Stimulated activated CD4-positive, alpha-beta T cell treated with anti-CD3 and anti-CD28 coated beads, Interleukin-4, amount 100 ng/mL, for 24 hours (primary cell): ENCODE measurements at places on chromosomes 3 and 15.

- DNase-seq = no peak
These were observed 364.9 kb downstream of the NAALADL2 start for GRCh38 chr3:175224051-175224450.

DNA sequence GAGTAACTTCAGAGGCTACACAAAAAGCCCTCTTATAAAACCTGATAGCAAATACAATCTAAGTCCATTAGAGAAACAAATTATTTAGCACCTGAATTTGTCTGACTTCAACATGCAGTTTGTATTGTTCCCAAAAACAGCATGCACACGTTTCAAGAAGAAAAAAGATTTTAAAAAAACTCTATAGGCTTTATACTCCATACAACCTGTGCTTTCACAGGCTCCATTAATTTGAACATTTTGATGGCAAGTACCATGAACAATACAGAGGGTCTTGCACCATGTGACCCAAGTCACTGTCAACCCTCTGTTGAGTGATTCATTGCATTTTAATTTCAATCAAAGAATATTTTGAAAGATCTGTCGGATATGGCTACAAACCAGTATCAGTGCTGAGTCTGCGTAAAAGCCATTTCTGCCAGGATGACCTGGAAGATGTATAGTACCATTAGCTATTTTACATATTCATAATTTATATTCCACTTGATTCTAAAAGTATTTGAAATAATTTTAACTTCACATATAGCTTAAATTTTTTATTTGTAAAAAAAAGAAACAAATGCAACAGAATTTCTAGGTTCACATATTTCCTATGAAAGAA lies 13.2 kb downstream of the ANXA2 start:
- no peak for DNase-seq

- no peak for DNase-seq
These were observed 35.2 kb downstream of the TSC22D2 start for GRCh38 chr3:150443331-150443741.

GRCh38 chr3:69485489-69485888 lies 99.6 kb upstream of the FRMD4B start:
- DNase-seq = no peak

DNA sequence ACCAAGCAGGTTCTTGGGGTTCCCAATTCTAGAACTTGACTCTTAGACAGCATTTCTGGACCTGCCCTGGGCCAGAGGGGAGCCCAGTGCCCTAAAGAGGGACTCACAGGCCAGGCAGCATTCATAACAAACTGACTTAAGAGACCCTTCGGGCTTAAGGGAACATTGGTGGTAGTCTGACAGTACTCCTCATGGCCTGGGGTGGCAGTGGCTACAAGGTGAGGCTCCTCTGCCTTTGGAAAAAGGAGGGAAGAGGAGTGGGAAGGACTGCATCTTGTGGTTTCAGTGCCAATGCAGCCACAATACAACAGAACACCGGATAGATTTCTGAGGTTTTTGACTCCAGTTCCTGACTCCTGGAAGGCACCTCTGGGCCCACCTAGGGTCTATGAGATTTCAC lies 172.2 kb upstream of the STRIT1 start:
- DNase-seq = no peak

DNA sequence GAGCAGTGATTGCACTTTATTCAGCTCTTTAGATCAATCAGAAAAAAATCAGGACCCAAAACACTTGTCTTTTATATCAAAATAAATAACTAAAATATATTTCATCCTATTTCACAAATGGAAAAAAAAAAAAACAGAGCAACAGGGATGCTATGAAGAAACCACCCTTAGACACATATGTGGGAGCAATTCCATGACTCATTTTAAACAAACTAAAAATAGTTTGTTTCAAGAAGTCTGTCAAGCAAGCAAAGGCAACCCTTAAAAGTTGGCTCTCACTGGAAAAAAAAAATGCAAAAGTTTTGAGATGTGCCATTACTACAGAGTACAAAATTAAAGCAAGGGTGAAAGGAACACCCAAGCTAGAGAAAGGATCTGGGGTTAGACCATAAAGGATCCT lies 5.7 kb downstream of the ATP13A3 start:
- no peak for DNase-seq

DNA sequence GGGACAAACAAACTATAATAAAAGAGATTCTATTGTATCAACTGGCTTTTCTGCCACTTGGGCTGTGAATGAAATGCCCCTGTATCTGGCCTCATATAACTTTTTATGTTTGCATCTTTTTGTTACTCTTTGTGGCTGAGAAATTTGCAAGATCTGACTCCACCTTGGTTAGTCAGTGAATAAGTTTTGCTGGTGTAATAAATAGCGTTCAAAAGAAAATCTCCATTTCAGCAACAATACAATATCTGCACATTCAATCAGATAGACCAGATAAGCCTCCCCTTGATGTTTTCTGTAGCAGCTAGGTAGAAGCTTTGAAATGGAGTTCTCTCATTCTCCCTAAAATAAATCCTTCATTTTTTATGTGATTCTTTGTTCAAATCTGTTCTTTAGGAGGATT lies 12.0 kb downstream of the TRAT1 start:
- DNase-seq = no peak

DNA sequence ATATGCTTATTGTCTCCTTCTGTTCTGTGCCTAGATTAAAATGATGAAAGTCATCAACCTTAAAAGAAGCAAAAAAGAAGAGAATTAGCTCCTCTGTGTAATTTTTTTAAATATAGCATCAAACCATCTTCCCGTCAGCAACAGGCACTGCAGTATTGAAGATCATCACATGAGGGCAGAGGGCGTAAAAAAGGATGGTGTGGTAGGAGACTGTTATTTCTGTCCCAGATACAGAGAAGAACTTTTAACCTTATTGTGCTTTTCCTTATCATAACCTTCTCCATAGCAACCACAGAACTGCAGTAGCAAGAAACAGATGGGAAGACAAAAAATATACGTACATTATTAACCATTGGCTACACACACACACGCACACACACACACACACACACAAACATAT lies 88.8 kb downstream of the IGSF11 start:
- no peak for DNase-seq
